GM10248 (cell line): ENCODE measurements at places on chromosomes 3 and 15.

DNA sequence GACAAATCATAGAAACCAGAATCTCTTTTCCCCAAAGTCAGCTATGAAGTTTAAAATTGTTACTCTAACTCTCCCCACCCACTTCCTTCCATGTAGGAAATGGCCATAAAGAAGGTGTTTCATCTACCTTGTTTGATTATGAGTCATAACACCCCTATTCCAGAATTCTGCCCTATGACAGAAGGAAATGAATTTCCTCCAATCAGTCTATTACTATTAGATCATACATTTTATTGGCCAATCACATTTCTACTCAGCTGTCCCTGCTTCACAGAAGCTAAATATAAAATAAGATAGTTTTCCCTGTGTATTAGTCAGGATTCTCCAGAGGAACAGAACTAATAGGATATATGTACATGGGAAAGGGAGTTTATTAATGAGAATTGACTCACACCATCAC lies 102.1 kb downstream of the TGFBR2 start:
- no peak for DNase-seq

- no peak for DNase-seq
These were observed 14.2 kb downstream of the CP start for GRCh38 chr3:149207475-149207874.

- DNase-seq = peak; percentile 3
These were observed 845.4 kb downstream of the NAALADL2 start for GRCh38 chr3:175704366-175705055.

DNA sequence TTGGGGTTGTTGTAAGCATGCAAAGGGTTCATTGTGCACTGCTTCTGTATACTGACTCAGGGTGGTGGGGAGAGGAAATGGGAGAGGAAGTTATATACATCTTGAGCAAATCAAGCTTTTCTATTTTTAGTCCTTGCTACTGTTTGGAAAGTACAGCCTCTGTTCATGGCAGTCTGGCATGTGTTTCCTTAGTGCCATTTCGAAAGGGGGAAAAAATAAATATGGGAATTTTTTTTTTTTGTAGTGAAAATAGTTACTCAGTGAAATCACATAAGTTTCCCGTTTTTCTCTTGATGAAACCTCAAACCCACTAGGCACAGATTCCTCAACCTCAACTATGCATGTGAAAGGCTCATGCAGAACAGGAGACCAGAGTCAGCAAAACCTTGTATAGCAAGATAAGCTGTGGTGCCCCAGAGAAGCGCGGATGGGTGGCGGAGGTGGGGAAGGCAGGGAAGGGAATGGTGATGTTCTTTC lies 353.3 kb downstream of the LPP start:
- DNase-seq = no peak

- DNase-seq = no peak
These were observed 90.0 kb downstream of the PPP2R3A start for GRCh38 chr3:136055491-136055890.

- DNase-seq = no peak
These were observed 10.8 kb downstream of the TOPAZ1 start for GRCh38 chr3:44252332-44252959.

DNA sequence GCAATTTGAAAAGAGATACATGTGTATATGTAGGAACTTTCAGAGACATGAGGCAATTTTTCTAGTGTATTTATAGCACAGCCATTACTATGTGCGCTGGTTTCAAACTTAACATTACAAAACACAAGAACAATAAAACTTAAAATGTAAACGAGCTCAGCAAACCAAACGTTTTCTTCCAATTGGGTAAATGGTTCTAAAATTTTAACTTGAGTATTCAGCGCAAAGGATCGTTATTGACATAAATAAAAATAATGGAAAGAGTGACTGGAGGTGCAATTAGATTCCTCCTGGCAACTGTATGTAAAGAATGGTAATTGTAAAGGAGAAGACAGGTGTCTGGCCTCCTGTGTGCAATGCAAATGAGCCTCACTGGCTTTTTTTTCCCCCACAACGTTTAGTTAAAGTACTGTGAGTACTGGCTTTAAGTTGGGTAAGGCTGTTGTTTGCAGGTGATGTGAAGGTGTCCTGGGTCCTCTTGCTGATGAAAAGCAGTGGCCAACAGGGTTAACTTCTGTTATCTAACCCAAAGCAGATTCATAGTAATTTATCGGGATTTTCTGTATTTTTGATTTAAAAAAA lies 14.1 kb upstream of the GADL1 start:
- DNase-seq = no peak

- no peak for DNase-seq
These were observed 271.8 kb upstream of the UBE2E1 start for GRCh38 chr3:23533996-23534395.

- no peak for DNase-seq
These were observed 3.1 kb downstream of the MESP1 start for GRCh38 chr15:89747708-89748682.

GRCh38 chr15:97979140-97979520 lies 18.6 kb downstream of the ARRDC4 start:
- no peak for DNase-seq

GRCh38 chr3:9945358-9945757 lies 6.8 kb downstream of the PRRT3 start:
- no peak for DNase-seq

GRCh38 chr3:164004205-164004604 lies 1074.1 kb downstream of the SI start:
- DNase-seq = no peak

- DNase-seq = no peak
These were observed 74.0 kb upstream of the PHLDB2 start for GRCh38 chr3:111785034-111785433.

- no peak for DNase-seq
These were observed 18.1 kb upstream of the TRAT1 start for GRCh38 chr3:108804437-108804836.

DNA sequence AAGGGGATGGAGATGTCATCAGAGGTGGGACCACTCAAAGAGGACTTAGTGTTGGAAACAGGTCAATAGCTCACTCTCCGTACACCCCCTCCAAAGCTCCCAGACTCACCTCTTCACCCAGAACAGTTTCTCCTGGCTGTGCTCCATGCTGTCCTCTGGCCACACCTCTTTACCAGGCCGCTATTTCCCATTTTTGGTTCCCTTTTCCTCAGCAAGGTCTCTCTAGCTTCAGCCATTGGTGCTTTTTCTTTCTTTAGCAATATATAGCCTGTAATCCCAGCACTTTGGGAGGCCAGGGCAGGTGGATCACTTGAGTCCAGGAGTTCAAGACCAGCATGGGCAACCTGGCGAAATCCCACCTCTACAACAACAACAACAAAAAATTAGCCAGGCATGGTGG lies 123.6 kb upstream of the SMAD3 start:
- no peak for DNase-seq

DNA sequence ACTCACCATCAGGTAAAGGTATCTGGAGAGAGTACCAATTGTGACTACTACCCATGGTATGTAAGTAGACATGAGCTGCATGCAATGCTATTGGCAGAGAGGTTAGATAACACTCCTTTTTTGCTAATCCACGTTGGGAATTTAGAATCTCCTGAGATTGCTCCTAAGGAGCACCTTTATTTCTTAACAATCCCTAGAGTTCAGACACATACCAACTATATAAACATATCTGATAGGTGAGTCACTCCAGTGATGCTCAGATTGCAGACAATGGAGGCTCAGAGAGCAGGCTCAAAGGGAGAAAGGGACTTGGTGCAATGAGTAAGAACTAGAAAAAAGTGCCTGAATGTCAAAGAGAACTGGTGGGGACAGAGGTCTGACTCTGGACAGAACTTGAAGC lies 47.0 kb upstream of the LRRFIP2 start:
- no peak for DNase-seq

GRCh38 chr3:4928277-4928789 lies 50.9 kb upstream of the BHLHE40 start:
- no peak for DNase-seq

GRCh38 chr3:110077093-110077492 lies 739.7 kb upstream of the DPPA4 start:
- no peak for DNase-seq

- peak; percentile 24 for DNase-seq
These were observed 16.8 kb upstream of the CHD2 start for GRCh38 chr15:92883163-92883875.

- DNase-seq = no peak
These were observed 10.4 kb downstream of the PLA2G4D start for GRCh38 chr15:42083916-42084315.
